ENCODE measurements at places on chromosomes 3 and 15.

DNA sequence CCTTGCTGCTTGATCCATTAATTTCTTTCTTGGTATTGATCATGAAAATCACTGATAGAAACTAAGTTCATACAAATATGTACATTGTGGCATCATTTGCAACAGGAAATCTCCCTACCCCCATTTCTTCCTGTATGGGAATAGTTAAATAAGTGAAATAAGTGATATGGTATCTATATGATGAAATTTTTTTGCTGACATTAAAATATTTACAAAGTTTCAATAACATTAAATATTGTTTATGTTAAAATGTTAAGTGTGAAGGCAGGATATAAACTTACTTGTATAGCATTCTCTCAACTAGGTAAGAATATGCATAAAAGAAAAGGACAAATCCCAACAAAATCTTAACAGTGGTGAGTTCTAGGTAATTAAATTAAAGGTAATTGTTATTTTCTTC is 60.1 kb upstream of the ETV5 start:
- DNase-seq, result no peak

- DNase-seq, result peak; percentile 92
Observed at GRCh38 chr3:196688349-196688748, 23.7 kb downstream of the CEP19 start.

DNA sequence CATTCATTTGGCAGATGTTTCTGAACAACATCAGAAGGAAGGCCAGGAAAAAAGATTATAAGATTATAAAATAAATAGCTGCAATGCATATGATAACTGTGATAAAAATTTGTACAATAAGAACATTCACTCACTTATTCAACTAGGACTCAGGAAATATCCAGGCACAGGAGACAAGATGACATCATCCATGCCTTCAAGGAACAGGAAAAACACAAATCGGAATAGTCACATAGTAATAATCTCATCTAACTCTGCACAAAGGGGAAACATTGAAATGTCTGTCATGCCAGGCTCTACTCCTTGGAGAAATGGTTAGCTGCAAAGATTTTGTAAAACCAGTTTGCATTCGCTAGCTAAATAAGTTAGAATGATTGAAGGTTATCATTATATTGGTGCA is 233.5 kb upstream of the AGTR1 start:
- peak; percentile 17 for DNase-seq

DNA sequence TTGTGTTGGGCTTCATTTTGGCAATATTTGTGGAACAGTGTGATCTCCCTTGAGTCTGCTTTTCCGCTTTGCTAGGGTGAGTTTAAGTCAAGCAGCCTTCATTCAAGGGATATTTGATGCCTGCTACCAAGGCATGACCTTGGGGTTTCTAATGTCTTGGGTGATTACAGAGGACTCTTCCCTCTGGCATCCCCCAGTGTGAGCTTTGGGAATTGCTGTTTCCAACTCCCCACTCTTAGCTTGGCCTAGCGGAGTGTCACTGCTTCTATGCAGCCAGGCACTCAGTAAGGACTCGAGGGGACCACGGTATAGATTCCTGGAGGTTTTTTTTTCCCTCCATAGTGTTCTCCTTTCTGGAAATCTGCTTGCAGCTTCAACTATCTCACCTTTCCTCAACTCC is 21.1 kb downstream of the GCNT3 start:
- peak; percentile 45 for DNase-seq

GRCh38 chr3:46998121-46998851 is 18.8 kb downstream of the NBEAL2 start:
- peak; percentile 63 for DNase-seq

GRCh38 chr3:133158686-133159085 is 120.5 kb downstream of the TMEM108 start:
- no peak for DNase-seq

DNA sequence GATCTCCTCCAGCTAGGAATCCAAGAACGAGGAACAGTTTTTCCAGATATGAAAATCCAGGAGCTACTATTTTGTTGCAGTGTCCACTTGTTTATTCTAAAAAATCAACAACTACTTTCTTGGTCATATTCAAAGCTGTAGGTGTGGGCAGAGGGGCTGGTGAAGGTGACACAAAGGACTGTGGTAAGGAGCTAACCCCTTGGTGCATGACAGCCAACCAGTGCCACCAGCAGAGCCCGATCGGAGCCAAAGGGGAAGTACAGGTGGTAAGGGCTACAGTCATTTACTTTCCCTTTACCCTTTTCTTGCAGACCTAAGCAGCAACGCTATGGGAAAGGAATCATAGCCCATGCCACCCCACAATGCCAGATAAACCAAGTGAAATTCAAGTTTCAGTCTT is 30.7 kb downstream of the PLA1A start:
- DNase-seq, result no peak

GRCh38 chr3:119427669-119428068 is 35.7 kb downstream of the TMEM39A start:
- no peak for DNase-seq

- no peak for DNase-seq
Observed at GRCh38 chr3:195440379-195440778, 2.4 kb downstream of the ACAP2 start.

DNA sequence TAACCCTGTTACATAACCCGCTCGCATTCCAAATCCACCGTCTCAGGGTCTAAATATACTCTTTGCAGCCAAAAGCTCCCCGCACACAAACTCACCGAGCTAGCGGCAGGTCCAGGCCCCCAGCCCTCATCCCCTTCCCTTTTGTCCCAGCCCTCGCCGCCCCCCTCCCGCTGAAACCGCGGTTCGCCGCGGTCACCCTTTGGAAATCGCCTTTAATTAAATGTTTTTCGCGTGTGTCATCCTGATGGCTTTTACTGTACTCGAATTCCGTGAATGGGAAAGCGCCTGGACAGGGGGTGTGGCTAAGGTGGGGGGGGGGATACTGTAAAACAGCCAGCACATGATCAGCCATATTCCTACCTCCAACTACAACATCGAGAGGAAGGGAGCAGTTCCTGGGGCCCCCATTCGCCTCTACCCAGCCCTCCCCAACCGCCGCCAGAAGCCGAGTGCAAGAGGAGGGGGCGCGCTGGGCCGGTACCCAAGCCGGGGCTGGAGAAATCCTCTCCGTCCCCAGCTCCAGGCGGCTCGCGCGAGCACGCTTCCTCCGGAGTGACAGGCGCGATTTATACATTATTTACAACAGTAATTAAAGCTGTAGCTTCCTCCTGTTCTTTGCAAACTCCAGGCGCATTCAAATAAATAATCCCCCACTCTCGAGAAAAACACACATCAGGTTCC is 1.7 kb downstream of the RORA start:
- DNase-seq, result peak; percentile 62

- DNase-seq, result peak; percentile 53
Observed at GRCh38 chr3:120615847-120616609, 19.9 kb downstream of the NDUFB4 start.

DNA sequence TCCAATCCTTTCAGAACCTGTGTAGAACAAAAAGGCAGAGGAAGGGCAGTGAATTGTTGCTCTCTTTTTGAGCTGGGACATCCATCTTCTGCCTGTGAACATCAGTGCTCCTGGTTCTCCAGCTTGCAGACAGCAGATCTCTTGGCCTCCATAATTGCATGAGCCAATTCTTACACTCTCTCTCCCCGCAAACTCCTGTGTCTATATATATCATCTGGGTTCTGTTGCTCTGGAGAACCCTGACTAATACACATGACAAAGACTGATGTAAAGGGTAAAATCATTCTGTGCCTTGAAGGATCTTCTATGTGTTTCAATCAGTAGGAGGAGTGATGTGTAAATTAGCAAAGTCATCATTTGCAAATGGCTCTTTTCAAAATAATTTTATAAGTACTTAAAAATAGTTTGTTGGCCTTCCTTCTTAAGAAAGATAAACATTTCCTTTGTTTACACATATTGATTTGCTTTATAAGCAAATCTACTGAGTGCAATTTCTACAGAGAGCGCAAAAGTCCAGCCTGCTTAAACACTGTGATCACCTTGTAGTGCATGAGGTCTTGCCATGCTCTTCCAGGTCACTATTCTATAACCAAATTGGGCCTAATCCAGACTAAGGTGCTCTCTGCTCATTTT is 154.9 kb upstream of the ANKRD28 start:
- DNase-seq, result peak; percentile 38

DNA sequence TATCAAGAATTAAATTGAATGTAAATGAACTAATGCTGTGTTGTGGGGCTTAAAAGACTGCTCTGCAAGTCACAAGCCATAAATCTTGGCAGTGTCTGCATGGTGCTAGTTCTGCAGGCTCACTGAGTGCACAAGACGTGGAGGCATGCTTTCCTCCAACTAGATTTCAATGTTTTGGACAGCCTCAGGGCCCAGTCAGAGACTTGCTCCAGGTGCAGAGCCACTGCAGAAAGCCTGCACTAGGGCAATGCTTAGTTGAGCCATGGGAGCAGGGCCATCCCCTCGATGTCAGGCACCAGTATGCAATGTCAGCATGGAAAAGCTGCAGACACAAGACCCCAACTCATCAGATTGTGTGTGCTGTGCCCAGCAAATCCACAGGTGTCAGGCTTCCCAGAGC is 234.5 kb upstream of the CDIN1 start:
- DNase-seq, result no peak

DNA sequence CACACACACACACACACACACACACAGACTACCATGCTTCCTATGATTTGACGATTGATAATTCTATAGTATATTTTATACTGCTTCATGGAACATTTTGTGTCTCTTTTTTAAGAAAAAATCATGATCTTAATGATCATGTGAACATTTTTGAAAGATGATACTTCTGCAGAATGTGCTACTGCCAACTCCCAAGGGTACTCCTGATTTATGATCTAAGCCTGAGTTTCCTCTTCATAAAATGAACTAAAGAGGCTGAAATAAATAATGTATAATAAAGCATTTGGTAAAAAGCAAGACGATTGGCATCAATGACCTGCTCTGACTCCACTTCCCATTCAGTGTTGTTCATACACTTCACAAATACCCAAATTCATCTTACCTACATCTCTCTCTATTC is 333.8 kb upstream of the RBMS3 start:
- DNase-seq, result peak; percentile 49

DNA sequence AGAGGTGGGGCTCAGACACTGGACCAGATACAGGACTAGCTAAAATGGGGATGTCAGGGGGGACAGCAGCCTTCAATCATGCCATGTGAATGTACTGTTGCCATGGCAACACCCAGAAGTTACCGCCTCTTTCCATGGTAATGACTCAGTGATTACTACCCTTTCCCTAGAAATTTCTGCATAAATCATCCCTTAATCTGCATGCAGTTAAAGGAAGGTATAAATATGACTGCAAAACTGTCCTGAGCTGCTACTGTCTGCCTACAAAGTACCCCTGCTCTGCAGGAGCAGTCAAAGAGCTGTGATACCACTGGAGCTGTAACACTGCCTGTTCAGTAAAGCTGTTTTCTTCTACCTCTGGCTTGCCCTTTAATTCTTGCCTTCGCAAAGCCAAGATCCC is 168.2 kb downstream of the PEAK1 start:
- peak; percentile 49 for DNase-seq

- DNase-seq, result no peak
Observed at GRCh38 chr3:157683668-157684067, 180.5 kb upstream of the VEPH1 start.

- DNase-seq, result peak; percentile 82
Observed at GRCh38 chr3:111577798-111578685, 17.1 kb downstream of the ZBED2 start.

DNA sequence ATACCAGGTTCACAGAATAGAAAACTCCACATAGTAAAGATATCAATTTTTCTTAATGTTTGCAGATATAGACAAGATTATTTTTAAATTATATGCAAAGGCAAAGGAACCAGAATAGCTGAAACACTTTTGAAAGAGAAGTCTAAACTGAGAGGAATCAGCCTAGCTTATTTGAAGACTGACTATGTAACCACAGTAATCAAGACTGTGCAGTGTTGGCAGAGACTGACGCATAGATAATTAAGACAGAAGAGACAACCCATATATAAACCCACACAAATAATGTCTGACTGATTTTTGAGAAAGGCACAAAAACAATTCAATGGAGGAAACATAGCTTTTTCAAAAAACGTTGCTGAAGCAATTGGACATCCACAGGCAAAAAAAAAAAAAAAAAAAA is 28.6 kb upstream of the ACKR4 start:
- no peak for DNase-seq

DNA sequence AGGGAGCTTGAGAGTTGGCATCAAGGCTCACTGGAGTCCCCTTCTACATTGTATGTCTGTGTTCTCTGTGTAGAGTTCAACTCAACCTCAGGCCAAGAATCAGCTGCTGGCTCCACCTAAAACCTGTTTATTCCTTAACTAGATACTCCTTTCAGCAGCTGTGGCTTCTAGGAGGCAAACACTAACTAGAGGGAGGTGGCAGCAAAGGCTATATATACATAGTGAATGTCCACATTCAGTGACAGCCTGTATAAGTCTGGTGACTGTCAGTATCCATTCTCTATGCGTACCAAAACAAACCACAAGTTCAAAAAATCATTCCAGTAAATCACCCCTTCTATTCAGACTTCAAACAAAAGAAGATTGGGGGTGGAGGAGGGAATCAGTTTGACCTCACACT is 184.3 kb downstream of the CDIN1 start:
- no peak for DNase-seq

- no peak for DNase-seq
Observed at GRCh38 chr3:100113723-100114412, 433 bp downstream of the FILIP1L start.

GRCh38 chr3:50120364-50121071 is 31.8 kb downstream of the RBM5 start:
- DNase-seq, result no peak

DNA sequence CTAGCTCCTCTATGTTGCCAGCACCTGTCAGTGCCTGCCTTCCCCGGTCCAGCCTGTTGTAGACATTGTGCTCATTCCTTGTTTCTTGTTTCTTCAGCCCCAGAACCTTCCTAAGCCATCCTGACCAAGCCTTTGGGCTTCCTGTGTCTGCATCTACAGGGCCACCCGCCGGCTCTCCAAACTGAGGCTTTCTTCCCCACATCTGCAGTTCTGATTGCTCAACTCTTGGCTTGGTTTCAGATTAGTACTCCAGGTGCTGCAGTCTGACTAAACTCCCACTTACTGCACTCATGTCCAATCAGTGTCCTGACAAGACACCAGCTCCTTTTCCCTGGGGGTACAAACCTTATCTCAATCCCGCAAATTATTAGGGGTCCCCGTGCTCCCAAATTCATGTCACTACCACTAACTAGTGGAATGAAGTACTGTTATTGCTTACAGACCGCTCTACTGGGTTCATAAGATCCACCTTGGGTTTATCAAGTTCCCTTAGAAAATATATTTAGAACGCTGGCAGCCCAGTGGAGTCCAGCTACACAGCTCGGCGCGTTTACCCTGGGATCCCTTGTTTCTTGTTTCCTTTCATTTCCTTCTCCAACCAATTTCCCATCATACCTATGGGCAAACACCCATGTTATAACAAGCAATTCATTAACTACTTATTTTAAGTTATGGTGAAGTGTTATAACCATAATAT is 114.2 kb upstream of the TJP1 start:
- DNase-seq, result no peak

- no peak for DNase-seq
Observed at GRCh38 chr3:154275965-154276364, 48.3 kb downstream of the DHX36 start.

- no peak for DNase-seq
Observed at GRCh38 chr3:38151667-38152265, 13.3 kb downstream of the MYD88 start.
